IMR-90 (cell line): ENCODE measurements at places on chromosomes 1 and 21.

GRCh38 chr1:34885405-34886247, 26.1 kb upstream of the SMIM12 start:
- DNase-seq, result no peak

GRCh38 chr1:23559985-23560741, 862 bp upstream of the ID3 start:
- peak; percentile 47 for DNase-seq

- DNase-seq, result no peak
These were observed 8.6 kb downstream of the AIM2 start for GRCh38 chr1:159067699-159068621.

GRCh38 chr1:102693345-102693744, 415.0 kb downstream of the COL11A1 start:
- no peak for DNase-seq

- DNase-seq, result no peak
These were observed 286.8 kb upstream of the PLD5 start for GRCh38 chr1:242811092-242811840.

- no peak for DNase-seq
These were observed 44.3 kb downstream of the INAVA start for GRCh38 chr1:200938955-200939354.

DNA sequence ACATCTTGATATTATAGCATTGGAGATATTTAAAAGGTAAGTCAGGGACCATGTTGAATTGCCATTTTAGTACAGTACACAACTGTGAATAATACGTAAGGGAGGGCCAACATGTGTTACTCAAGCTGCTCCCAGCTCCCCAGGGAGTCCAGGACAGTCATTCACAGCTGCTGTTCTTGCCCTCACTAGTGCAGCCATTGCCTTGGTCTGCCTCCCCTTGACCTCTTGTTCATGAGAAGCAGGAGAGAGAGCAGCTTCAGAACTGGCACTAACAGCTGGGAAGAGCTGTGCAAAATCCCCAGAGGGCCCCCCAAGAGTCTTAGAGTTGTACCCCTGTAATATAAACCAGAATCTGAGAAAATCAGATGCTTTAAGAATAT, 16.4 kb downstream of the TCEANC2 start:
- peak; percentile 9 for DNase-seq

DNA sequence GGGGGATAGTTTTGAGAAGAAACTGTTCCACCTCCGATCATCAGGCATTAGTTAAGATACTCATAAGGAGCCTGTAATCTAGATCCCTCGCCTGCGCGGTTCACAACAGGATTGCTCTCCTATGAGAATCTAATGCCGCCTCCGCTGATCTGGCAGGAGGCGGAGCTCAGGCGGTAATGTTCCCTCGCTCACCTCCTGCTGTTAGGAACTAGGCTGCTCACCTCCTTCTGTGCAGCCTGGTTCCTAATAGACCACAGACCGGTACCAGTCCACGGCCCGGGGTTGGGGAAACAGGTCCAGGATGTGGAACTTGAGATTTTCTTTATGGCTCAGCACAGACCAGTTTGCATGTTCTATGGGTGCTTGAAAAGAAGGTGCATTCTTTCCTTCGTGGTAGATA, 27.2 kb upstream of the FAM3B start:
- DNase-seq, result peak; percentile 4

GRCh38 chr1:67476006-67476482, 45.8 kb upstream of the SERBP1 start:
- no peak for DNase-seq

- peak; percentile 62 for DNase-seq
These were observed 1.2 kb downstream of the PTPN14 start for GRCh38 chr1:214550013-214550856.

DNA sequence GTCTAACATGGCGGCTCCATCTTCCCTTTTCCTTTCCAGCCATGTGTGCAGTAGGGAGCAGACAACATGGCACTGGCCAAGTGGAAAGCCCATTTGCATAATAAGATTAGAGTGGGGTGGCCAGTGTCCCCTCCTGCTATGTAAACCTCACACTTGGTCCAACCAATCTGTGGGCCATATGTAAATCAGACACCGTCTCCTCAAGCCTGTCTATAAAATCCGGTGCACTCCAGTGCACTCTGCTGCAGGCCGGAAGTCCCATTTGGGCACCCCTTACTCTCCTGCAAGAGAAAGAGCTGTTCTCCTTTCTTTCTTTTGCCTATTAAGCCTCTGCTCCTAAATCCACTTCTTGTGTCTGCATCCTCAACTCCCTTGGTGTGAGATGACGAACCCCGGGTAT, 44.1 kb downstream of the OLFML3 start:
- no peak for DNase-seq

GRCh38 chr1:160839746-160840145, 22.9 kb downstream of the CD244 start:
- DNase-seq, result no peak

GRCh38 chr1:16015960-16016901, 1.6 kb downstream of the HSPB7 start:
- DNase-seq, result no peak

GRCh38 chr1:193676996-193677549, 490.7 kb upstream of the B3GALT2 start:
- peak; percentile 60 for DNase-seq

- no peak for DNase-seq
These were observed 23.6 kb upstream of the DUSP10 start for GRCh38 chr1:221765527-221765926.

- no peak for DNase-seq
These were observed 49.9 kb downstream of the SNX27 start for GRCh38 chr1:151661751-151662150.

GRCh38 chr1:44826375-44827196, 16.5 kb downstream of the PTCH2 start:
- DNase-seq, result no peak

DNA sequence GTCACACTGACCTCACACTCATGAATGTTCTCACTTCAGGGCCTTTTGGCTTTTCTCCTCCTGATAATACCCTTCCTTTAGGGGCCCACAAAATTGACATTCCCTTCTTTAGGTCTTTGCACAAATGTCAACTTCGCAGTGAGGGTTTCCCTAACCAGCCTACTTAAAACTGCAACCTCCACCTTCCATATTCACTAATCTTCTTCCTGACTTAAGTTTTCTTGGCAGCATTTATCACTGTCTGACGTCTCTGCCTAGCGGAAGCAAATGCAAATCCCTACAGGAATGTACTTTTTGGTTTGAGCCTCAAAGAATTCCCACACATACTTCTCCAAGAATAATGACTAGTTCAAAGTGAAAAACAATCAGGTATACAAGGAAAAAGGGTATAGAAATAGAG, 32.8 kb downstream of the INTS7 start:
- DNase-seq, result no peak

GRCh38 chr21:45355573-45355972, 49.4 kb upstream of the COL18A1 start:
- DNase-seq, result no peak

DNA sequence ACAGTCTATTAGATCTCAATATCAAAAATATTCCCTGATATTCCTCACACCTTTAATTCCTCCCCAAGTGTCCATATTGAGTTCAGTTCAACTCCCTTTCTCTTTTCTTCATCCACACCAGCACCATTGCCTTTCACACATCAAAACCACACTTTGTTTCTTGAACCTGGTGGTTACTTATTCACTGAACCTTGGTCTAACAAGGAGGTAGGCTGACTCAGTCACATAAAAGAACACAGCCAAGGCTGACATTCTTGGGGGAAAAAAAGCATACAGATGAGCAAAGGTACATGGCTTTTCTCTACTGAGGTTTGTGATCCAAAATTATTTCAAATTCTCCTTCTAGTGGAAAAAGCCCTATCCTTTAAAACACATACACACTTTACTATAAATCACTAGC, 131.7 kb upstream of the USH2A start:
- peak; percentile 10 for DNase-seq

DNA sequence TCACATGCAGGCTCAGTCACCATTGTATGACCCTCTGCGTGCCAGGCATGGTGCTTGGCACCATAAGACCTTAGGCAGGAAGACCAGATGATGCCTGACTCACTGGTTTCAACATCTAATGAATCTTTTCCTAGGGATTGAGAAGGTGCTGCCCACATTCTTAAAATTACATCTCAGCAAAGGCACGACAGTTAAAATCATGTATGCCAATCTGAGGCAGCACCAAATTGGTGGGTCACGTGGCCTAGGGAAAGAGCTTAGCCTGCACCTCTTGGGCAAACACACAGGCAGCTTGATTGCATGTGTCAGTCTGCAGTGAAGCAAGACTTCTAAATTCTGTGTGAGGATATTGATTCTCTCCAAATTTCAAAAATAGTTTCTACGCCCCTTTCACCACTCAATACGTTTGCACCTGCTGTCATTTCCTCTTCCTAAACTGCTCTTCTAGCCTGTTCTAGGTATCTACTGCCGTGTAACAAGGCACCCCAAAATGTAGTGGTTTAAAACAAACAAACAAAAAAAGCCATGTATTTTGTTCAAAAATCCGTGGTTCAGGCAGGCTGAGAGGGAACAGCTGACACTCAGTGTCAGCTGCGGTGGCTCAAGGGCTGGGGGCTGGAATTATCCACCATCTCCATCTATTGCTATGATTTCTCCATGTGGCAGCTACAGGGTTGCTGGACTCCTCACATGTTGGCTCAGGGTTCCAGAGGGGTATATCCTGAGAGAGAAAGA, 160.2 kb upstream of the FGGY start:
- DNase-seq, result no peak

DNA sequence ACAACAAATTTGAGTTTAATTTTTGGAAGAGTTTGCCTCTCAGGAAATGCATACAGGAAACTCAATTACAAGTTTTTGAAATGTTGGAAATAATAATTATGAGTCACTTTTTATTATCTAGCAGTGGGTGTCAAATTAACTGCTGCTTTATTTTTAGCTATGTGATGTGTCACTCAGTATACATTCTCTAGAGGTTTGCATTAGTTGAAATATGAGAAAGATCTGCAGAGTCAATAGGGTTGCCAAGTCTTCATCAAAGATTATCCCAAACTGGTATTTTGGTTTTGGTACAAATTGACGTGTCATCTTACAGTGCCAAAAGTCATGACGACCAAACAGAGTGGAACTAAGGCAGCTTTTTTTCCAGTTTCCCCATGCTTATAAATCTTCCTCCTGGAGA, 54.3 kb upstream of the DIPK1A start:
- peak; percentile 54 for DNase-seq

- no peak for DNase-seq
These were observed 31.7 kb upstream of the ADARB1 start for GRCh38 chr21:45042664-45043161.

- peak; percentile 54 for DNase-seq
These were observed 118.1 kb downstream of the RUNX1 start for GRCh38 chr21:34930971-34931370.

GRCh38 chr1:173867141-173867752, 542 bp downstream of the GAS5 start:
- DNase-seq, result no peak

- DNase-seq, result no peak
These were observed at the start of gene SMIM1 for GRCh38 chr1:3772715-3773571. Gene SMIM1, plus strand, starts transcription at chr1:3772749. Its CDS starts 2,625 bp downstream, at chr1:3775374.

DNA sequence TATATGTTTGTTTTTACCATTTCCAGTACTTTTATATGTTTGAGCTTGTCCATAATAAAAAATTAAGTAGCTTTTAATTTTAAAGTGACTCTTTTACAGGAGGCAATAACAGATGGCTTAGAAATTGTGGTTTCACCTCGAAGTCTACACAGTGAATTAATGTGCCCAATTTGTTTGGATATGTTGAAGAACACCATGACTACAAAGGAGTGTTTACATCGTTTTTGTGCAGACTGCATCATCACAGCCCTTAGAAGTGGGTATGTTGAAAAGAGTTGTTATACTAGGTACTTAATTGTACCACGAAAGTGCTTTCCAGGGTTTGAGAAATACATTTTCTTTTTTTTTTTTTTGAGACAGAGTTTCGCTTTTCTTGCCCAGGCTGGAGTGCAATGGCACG, 46.1 kb downstream of the RNF2 start:
- DNase-seq, result no peak

- no peak for DNase-seq
These were observed 34.1 kb upstream of the IL12RB2 start for GRCh38 chr1:67273591-67273990.

GRCh38 chr1:43043695-43044094, 85.0 kb upstream of the SLC2A1 start:
- DNase-seq, result peak; percentile 22

- DNase-seq, result no peak
These were observed 1.3 kb downstream of the PLA2G2E start for GRCh38 chr1:19922015-19922688.

GRCh38 chr21:27390384-27390783, 423.5 kb upstream of the ADAMTS5 start:
- no peak for DNase-seq

DNA sequence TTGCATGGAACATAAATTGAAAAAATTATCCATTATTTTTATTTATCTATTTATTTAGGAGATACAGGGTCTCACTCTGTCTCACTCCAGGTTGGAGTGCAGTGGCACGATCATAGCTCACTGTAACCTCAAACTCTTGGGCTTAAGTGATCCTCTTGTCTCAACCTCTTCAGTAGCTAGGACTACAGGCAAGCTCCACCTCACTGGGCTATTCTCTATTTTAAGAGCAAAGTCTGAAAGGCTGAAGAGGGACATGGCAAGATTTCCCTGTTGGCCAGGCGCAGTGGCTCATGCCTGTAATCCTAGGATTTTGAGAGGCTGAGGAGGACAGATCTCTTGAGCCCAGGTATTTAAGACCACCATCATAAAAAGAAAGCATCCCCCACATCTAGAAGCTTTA, 14.0 kb upstream of the RC3H1 start:
- no peak for DNase-seq
